ENCODE measurements at places on chromosomes 2 and 18.
A peak's percentile ranks its signal among the peaks of the same experiment; 100 is the strongest.

GRCh38 chr2:39730685-39731302 lies 48.3 kb downstream of the THUMPD2 start:
- peak; percentile 32 for DNase-seq

DNA sequence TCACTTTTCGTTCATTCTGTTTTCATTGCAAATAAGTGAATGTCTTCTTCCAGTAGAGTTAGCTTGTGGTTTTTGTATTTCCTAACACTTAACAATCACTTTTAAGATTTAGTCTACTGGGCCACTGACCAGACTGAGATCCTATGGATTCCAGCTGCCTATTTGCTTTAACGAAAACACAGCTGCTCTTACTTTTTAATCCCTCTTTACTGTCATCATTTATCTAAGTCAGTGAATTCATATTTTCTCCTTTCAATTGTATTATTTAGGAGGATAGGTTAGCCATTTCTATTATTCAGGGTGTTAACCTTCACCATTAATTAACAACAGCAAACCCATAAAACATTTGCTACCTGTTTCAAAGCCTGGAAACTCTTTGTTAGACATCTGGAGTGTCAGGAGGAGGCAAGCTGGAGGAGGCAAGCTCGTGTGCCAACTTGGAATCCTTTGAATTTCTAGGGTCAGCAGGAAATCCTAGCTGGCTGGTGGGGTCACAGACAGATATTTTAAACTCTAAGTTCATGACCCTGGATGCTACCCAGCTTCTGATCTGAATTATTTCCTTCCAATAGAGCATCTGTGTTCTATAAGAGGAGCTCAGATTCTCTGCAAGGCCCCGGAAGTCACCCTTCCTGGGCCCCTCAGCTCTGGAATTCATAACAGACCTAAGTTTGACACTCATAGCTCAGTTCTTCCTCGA lies 385.3 kb downstream of the RBM43 start:
- no peak for DNase-seq

- no peak for DNase-seq
Observed at GRCh38 chr2:118119761-118120400, 31.6 kb downstream of the INSIG2 start.

DNA sequence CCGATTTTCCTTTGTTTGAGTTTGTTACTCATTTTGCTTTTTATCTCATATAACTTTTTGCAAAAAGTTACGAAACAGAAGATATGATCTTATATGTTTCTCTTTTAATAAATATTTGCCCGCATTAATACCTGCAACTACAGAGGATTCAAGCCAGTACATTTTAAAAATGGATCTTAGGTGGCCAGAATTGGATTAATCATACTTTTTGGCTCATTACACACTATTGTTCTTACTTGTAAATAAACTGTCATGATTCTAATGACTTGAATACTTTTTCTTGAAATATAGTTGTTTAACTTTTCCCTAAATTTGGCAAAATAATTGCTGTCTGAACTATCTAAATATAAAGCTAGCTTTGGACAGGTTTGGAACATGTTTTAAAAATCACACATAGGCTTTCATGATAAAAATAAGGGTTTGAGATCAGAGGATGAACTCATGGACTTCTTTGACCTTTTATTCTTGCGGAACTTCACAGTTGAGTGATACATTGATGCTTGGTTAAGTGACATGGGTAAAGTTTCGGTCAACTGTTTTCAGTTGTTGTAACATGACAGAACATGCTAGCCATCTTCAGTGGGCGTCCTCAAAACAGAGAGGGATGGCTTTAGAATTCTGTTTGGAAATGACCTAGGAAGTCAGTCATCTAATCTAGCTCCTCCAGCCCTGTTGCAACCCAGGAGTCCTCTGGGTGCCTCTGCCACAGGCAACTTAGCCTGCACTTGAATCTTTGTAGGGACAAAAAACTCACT lies 44.5 kb downstream of the LTBP1 start:
- no peak for DNase-seq

DNA sequence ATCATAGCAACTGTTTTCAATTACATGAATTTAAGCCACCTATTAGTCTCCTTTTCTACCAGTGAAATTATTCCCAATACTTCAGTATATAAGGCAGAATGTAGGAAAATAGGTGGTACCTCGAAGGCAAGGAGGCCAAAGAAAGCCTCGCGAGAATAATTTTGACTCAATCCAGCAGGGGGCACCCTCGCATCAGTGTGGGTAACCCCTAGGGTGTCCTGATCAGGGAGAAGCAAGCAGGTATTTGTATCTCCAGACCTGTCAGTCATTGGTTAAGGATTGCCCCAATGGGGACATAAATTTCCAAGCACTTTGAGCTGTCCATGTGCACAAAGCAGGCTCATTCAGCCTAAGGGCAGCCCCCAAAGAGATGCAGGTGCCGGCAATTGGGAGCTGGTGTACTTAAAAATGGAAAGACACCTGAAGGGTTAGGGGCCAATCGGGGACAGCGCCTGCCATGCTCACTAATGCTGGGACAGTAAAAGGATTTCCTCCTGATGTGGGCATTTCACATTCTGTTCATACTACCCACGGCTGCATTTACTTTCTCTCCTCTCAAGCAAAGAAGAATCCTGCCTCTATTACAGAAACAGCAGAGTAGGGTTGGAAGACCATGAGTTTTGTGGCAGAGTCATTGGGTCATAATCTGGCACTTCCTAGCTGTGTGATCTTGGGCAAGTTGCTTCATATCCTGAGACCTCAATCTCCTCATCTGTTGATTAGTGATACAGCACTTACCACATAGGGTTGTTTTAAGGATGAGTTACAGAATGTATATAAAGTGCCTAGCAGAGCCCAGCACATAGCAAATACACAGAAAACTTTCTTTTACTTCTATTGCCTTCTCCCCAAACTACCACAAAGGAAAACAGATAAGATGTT lies 136.1 kb downstream of the ICOS start:
- no peak for DNase-seq

DNA sequence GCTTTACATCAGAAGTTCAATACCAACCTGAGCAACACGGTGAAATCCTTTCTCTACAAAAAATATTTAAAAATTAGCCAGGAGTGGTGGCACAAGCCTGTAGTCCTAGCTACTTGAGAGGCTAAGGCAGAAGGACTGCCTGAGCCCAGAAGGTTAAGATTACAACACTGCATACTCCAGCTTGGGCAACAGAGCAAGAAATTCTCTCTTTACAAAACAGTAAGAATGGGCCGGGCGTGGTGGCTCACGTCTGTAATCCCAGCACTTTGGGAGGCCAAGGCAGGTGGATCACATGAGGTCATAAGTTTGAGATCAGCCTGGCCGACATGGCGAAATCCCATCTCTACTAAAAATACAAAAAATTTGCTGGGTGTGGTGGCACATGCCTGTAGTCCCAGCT lies 113.2 kb downstream of the USP34 start:
- no peak for DNase-seq

GRCh38 chr2:84946204-84947009 lies 24.6 kb upstream of the KCMF1 start:
- DNase-seq: no peak

GRCh38 chr2:205613970-205614559 lies 68.2 kb upstream of the NRP2 start:
- no peak for DNase-seq

DNA sequence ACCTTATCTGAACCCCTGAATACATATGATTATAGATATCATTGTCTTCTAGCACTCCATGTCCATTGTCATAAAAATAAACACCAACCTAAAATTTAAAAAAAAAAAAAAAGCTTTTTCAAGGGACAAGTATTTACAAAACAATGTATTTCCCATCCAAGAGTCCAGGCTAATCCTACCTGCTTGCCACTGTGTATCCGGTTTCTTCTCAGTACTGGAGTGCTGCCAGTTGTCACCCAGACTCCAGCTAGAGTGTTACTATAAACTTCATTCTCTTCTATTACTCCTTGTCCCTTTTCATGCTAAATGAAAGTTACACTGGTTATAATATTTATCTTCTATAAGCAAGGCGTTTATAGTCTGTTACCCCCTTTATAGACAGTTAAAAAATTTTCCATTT lies 35.8 kb downstream of the MSH6 start:
- DNase-seq: no peak

- DNase-seq: no peak
Observed at GRCh38 chr18:48918660-48919456, 31.9 kb downstream of the SMAD7 start.

DNA sequence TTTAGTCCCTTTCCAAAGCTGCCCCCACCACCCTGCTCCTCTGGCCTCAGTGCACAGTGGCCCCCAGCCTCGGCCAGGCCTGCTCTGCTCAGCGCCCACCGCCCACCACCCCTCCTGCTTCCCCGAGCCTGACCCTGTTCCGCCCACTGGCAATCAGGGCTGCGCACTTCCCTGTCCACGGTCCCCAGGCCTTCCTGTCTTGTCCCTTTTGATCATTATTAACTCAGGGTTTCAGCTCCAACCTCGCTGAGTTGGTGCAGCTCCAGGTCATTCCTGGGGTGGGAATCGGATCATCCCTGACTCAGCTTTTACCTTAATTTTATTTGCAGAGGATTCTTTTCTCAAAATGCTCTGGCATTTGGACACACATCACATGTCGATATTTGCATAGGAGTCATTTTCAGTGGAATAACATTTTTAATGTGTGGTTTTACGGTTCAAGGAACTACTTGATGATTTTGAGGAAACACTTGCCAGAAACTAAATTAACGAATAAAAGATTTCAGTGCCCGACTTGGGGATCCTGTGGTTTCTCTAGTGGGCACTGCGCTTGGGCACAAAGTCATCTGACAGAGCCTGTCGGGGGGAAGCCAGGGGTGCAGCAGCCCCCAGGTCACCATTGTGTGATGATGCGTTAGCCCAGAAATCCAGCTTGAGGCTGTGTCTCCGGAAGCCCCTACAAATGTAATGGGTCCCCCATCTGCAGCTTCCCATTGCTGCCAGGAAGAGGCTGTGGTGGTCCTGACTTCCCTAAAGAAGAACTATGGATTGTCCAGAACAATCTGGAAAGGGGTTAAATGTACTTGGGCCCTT lies 1.0 kb upstream of the ESPNL start:
- DNase-seq: no peak

- DNase-seq: no peak
Observed at GRCh38 chr2:83990636-83991035, 468.4 kb downstream of the SUCLG1 start.

DNA sequence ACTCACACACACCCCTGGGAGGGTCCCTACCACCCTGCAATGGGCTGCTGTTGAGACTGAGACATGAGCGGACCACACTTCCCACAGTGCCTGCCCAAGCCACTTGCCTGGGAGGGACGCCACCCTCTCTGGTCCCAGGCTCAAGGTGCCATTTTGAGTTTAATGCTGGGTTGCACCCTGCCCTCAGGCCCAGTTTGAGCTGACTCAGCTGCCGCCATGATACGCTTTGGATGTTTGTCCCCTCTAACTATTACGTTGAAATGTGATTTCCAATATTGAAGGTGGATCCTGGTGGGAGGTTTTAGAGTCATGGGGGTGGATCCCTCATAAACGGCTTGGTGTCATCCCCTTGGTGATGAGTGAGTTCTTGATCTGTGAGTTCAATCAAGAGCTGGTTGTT lies 76.4 kb upstream of the DYNC1I2 start:
- no peak for DNase-seq

DNA sequence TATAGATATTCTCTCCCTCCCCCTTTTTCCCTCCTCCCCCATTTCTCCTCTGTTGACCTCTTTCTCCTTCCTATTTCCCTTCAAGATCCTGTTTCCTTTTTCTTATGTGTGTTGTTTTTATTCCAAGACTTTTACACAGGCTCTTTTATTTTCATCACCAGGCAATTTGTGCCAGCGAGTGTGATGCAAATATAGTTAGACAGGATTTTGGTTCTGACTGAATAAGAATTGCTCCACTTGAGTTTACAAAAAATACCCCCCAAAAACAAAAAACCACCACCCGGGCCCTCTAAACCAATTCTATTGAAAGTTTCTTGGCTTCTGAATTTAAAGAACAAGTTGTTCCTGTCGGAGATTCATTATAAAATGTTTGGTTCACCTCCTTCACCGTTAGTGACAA lies 50.9 kb upstream of the MAPK4 start:
- no peak for DNase-seq

GRCh38 chr18:51687845-51688585 lies 490.5 kb upstream of the MEX3C start:
- DNase-seq: no peak

DNA sequence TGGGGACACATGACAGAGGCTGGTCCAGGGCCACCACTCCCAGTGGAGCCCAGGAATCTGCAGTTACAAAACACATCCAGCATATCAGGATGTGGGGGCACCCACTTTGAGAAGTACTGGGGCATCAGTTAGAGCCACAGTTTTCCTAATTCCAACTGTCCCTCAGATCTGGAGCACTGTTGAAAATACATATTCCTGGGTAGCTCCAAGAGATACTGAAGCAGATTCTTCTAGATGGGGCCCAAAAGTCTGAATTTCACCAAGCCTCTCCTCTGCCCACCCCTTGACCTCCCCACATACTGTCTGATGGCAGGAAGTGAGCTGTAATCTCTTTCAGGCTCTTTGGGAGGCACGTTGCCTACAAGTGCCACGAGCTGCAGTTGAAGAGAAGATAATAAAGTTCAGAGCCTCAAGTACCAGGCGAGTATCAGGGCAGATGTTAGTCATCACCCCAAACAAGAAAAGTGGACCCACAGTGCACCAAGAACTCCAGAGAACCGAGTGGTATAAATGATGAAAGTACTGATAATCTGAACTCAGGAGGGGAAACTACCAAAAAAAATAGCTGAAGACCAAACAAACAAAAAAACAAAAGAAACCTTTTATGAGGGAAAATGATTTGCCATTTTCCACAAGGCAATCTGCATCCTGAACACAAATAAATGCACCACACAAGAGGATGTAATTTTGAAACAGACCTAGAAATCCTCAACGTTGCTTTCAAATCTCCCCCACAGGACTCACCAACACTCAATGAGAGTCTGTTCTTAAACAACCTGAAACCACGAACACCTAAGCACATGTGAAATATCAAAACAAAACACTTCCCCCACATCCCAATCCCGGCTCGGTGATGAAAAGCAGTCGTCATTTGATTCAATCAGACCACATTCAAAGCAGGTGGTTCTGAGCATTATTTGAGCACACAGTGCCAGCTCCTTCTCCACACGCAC lies 98.7 kb downstream of the TCF4 start:
- peak; percentile 84 for DNase-seq

- no peak for DNase-seq
Observed at GRCh38 chr2:68302281-68302875, 17.4 kb downstream of the CNRIP1 start.

DNA sequence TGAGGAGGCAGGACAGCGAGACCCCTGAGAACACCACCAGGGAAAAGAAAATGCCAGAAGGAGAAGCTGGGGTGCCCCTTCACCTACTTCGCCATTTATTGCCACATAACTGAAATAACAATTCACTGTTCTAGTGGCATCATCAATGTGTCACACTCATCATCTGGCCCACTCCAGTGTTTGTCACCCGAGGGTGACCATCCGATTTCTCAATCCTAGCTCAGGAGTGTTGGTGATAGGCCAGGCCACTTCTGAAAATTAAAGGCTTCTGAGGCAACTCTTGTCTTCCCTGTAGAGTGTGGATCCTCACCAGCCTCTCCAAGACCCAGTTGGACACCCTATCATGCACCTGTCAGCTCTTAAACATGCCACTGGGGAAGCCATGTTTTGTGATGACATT lies 62.9 kb upstream of the BZW1 start:
- DNase-seq: no peak

- DNase-seq: no peak
Observed at GRCh38 chr2:95052307-95052706, 26.8 kb downstream of the MAL start.

All from NCI-H2081 (cell line).